HEK293T (cell line): ENCODE measurements at places on chromosomes 13 and 19.
A peak's percentile ranks its signal among the peaks of the same experiment; 100 is the strongest.

GRCh38 chr13:112972867-112973576 lies 4.0 kb downstream of the MCF2L start:
- no peak for DNase-seq

DNA sequence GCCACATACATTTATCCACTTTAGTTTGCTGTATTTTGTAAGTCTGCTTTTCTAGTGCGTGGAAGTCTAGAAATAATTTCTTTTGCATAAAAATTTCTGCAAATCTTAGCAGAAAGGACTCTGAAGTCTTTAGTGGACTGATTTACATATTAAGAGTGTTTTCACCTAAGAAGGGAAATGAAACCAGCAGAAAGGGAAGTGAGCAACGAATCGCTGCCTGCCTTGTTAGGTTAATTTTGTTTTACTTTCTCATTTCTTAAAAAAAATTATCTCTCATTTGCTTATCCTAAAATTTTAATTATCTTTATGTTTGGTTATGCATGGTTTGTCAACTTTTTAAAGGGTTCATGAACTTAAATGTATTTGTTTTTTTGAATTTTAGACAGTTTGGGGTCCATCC lies 767 bp upstream of the GPR18 start:
- no peak for DNase-seq

DNA sequence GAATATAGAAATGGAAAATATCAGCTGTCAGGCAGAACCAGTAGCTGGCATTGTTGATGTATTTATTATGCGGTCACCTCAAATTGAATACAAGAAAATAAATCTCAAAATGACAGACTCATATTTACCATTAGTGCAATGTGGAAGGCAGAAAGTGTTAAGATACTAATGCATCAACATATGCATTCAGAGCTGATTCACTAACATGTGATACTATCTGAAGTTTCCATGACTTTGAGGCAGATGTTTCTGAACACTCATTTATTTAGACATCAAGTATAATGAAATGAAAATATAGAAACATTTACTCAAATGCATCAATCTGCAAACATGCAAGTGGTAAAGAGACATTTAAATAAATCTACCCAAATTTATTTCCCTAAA lies 474.2 kb upstream of the SLC10A2 start:
- DNase-seq: no peak

DNA sequence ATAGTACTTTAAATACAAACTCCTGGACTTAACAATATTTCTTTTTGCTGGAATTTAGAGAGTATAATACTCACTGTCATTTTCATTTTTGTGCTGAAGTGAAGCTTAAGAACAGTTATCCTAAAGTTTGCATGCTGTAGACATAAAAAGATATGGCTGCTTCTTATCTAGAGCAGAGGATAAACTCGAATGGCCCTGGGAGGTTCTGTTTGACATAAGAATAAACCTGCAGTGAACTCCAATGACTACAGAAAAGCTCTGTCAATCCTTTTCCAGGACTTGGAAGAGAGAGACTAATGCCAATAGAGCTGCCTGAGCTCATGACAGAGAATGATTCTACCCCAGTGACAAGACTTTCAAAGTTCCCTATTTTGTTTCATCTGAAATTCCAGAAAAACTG lies 1017.8 kb upstream of the MIR17HG start:
- DNase-seq: no peak

- no peak for DNase-seq
Measured at GRCh38 chr19:33312065-33312464, 9.7 kb upstream of the CEBPA start.

DNA sequence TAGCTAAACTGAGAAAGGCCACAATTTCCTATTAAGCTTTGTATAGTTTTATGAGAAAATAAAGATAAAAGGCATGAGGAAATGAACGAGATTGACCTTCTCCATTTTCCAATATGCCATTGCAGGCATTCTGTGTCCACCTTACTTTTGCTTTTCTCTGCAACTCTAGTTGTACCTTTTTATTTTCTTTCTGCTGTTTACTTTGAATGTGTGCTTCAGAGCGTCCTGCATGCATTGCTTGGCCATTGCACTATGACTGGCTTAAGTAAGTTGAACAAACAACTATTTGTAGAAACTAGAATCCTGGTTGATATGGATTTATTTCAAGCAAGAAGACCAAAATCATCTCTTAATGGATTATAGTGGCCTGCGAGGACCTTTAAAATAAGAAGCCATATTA lies 510.3 kb downstream of the GPC6 start:
- no peak for DNase-seq

DNA sequence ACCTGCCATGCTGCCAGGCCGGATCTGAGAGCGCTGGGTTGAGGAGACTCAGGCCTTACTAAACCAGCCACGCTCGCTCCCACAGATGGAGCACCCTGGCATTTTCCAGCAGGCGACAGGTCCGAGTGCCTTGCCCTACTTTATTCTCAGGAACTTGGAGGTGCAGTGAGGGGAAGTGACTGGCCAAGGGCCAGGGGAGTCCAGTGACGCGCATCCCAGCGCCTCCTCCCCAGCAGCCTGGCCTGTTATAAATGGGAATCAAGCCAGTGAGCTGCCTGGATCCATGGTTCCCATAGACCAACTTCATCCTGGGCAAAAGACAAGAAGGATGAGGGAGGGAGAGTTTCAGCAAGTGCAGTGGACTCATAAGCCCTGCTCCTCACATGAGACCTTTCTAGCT lies 35.5 kb downstream of the TMED1 start:
- DNase-seq: no peak

- DNase-seq: no peak
Measured at GRCh38 chr13:73653688-73654087, 480.5 kb downstream of the KLF12 start.

DNA sequence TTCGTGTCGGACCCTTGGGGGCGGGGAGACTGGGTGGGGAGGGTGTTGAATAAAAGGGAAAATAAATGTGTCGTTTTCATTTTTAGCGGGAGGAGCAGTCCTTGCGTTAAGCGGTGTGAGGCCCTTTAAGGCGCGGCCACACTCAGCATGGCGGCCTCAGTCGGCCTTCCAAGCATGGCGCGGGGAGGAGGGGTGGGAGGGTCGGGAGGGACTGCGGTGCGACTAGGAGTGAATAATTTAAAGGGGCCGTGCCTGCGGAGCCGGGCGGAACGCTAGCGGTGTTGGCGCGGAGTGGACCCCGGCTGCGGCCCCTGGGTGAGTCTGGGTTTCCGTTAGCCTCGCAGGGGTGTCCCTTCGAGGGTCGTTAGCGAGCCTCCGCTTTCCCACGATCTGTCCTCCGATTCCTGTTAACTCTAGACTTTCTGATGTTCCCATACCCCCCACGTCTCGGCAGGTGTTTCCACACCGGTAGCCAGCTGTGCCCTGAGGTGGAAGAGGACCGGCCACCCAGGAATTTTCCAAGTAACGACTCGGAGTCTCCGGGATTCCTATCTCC lies 1.5 kb upstream of the PNPLA6 start:
- peak; percentile 87 for DNase-seq

DNA sequence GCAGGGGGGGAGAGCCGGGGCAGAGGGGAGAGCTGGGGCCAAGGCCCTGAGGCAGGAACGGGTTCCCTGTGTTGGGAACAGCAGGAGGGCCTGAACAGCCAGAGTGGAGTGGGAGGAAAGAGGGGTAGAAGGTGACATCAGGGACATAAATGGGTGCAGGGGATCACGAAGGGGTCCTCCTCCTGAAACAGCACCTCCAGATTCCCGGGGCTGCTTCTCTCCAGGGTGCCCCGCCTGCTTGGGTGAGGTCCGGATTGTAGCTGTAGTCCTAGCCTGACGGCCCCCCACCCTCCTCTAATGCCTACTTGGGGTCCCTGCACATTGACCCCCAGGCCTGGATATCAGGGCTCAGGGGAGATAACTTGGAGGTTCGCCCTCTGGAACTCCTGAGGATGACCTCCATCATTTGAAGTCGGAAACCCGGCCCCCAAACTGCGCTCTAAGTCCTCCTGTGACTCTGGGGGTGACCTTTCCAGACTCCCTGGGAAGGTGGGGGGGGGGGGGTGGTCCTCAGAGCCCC lies 473 bp upstream of the SCN1B start:
- DNase-seq: peak; percentile 30

DNA sequence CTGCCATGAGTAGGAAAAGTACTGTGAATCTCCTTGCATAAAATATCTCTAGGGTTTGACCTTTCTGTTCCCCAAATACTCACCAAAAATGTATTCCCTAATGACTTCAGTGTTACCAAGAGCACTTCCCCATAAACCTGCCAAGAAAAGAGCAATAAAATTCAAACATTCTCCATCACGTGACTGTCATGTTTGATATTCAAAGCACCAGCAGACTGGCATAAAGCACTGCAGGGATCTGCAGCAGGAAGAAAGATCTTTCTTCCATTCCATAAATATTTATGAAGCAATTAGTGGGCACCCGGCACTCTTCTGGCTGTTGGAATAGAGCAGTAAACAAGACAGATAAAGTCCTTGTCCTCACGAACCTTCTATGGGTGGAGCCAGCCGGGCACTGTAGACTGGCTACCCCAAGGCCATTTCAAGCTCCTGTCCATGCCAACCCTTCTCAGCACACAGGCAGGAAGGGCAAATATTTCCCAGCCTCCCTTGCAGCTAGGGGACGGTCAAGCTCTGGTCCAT lies 20.3 kb downstream of the PLA2G4C start:
- DNase-seq: no peak

DNA sequence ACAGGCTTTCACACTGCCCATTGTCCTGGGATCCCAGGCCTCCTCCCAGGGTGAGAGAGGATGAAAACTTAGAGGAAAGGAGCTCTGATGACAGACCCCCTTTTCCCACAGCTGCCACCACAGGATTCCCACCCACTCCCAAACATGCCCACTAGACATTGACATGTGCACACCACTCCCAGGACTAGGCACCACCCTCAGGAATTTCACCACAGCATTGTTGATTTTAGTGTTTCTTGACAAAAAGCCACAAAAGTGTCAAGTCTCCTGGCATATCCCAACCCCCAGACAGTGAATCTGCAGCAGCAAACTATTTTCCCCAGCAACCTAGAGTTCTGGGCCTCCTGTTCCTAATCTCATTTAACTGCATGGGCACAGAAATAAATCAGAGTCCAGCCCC lies 10.1 kb downstream of the ZNF714 start:
- DNase-seq: no peak

DNA sequence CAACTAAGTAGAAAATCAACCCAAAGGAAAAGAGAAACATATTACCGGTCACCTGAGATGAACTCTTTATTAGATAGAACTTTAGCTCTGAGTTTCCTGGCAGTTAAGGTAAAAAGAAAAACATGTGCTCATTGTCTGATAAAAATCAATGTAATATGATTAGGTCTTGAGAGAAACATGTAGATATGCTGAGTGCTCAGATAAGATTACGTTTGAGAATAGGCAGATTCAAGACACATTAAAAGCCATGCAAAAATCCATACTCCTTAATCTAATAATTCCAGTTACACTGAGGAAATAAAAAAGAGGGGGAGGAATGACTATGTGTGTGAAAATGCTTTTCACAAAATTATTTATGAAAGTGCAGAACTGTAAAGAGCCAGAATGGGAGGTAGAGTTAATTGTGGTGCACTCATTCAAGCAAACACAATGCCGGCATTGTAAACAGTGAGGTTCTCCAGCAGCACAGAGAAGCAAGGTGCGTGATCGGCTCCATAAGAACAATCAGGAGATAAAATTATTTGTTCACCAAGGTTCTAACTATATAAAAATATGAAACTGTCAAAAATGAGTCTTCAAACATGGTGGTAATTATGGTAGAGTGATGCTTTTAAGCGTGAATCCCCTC lies 88.8 kb downstream of the MBNL2 start:
- no peak for DNase-seq

DNA sequence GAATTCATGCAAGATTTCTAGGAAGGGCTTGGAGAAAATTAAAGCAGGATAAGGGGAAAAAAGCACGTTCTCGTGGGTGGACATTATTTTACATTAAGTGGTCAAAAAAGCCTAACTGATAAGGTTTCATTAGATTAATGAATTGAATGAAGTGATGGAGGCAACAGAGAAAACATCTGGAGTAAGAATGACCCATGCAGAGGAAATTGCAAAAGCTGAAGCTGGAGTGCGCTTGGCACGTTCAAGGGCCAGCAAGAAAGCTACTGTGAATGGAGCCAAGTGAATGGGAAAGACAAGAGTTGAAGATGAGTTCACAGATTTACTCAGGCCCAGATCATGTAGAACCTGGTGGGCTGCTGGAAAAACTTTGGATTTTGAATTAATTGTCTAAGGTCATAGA lies 777.9 kb downstream of the DACH1 start:
- no peak for DNase-seq

DNA sequence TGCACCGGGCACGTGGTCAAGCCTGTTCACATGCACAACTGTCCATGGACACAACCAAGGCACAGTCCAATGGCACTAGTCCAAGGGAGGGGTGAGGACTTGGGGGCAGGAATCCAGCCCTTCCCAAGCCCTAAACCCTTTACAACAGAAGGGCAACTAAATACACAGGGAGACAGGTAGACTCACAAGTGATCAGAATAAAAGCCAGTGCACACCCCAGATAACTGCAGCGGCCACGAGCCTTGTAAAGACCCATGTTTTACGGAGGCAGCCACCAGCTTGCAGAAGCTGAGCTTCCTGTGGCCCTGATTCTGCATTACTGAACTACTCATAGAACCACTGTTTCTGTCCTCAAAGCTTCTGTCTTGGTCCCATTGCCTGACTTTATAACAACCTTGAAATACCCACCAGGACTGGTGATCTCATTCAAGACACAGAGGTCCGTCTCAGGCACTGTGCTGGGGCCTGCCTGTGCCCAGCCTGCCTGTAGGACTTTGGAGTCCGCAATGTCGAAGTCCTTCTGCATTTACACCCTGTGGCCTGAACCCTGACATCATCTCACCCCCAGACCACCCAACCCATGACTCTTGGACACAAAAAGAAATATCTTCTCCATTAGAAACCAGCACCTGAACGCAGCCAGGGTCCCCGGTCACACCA lies 181.2 kb downstream of the COL4A1 start:
- no peak for DNase-seq

- no peak for DNase-seq
Measured at GRCh38 chr13:60165391-60166099, 1.8 kb upstream of the DIAPH3 start.

- DNase-seq: no peak
Measured at GRCh38 chr13:44932850-44933251, 56.4 kb downstream of the NUFIP1 start.

DNA sequence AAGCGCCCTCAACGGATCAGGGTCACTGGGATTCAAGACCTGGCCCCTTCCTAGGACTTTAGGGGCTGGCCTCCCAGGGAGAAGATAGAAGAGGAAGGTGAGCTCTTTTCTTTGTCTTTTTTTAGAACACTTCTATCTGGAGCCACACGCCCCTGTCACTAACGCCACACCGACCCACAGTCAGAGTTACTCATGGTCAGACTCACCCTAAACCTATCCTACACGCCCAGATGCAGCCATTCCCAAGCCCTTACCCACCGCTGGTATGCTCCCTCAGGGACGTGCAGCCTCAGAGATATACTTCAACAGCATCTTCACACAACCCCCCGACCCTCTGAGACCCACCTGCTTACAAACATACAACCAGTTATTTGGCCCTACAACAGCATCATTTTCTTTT lies 29.9 kb upstream of the MUC16 start:
- DNase-seq: no peak

GRCh38 chr13:27300941-27301586 lies 30.4 kb downstream of the RASL11A start:
- no peak for DNase-seq
